ENCODE measurements at places on chromosomes 16 and 17.

GRCh38 chr17:28667870-28668269 lies 5.9 kb downstream of the SUPT6H start:
- no peak for DNase-seq

GRCh38 chr16:27369806-27370205 lies 32.2 kb upstream of the IL21R start:
- DNase-seq, result no peak

DNA sequence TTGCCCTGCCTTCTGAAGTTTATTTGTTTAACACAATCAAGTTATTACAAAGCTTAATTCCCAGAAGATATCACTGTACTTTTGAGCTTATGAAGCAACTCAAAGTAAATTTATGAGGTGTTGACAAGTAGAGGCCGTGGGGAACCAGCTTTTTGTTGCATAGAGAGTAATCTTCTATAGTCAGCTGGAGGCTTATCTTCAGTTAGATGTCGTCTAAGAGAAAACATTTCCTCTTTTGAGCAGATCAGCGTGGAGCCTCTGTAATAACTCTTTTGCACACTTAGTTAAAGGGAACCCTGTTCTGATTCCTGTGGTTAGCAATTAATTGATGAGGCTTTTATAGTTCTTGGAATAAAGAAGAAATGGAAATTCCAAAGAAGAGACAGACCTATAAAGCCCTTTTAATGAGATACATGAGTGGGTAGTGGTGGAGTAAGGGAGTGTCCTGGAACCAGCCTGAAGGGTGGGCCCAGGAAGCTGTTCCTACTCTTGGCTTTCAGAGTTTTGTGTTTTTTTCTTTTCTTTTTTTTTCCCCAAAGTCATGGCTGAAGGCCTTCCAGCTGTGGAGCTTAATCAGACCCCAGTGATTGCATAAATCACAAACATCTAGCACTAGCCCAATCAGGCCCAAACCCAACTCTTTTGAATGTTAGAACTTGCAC lies 28.9 kb upstream of the MAP3K14 start:
- peak; percentile 95 for DNase-seq

GRCh38 chr16:30894540-30895368 lies 877 bp upstream of the BCL7C start:
- DNase-seq, result peak; percentile 40

GRCh38 chr16:69039333-69039941 lies 66.0 kb upstream of the HAS3 start:
- no peak for DNase-seq

DNA sequence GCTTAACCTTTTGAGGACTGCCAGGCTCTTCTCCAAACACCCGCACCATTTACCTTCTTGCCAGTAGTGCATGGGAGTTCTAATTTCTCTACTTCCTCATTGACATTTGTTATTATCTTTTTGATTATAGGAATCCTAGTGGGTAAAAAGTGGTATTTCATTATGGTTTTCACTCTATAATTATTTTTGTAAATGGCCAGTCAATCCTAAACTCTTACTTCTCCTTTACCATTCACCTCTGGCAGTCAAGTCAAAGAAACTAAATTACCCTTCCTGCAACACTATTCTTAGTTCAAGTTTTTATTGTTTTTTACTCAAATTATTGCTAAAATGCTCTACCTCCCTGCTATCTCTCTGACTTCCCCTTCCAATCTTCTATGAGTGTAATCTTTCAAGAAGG lies 29.8 kb upstream of the ANKFY1 start:
- peak; percentile 22 for DNase-seq

DNA sequence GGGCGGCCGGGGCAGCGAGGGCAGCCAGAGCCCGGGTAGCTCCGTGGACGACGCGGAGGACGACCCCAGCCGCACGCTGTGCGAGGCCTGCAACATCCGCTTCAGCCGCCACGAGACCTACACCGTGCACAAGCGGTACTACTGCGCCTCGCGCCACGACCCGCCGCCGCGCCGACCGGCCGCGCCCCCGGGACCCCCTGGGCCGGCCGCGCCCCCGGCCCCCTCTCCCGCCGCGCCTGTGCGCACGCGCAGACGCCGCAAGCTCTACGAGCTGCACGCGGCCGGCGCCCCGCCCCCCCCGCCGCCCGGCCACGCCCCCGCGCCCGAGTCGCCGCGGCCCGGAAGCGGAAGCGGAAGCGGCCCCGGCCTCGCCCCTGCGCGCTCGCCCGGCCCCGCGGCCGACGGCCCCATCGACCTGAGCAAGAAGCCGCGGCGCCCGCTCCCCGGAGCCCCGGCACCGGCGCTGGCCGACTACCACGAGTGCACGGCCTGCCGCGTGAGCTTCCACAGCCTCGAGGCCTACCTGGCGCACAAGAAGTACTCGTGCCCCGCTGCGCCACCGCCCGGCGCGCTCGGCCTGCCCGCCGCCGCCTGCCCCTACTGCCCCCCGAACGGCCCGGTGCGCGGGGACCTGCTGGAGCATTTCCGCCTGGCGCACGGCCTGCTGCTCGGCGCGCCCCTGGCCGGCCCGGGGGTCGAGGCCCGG lies 36.1 kb upstream of the ZC3H18 start:
- DNase-seq, result peak; percentile 85

- DNase-seq, result peak; percentile 39
These were observed 2.9 kb downstream of the CMIP start for GRCh38 chr16:81447383-81448101.

DNA sequence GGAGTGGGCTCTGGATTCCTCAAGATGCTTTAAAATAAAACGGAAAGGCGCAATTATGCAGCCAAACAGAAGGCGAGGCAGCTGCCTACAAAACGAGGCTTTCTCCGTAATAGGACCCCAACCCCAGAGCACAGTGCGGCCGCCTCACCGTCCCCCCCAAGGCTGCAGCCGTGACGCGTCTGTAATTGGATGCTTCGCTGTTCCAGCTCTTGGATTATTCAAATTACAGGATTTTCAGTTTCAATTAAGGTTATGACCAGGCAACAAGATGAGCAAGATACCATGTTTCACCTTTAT lies 37.3 kb upstream of the ABR start:
- DNase-seq, result no peak

- no peak for DNase-seq
These were observed 134.8 kb upstream of the IRX6 start for GRCh38 chr16:55189224-55189623.

DNA sequence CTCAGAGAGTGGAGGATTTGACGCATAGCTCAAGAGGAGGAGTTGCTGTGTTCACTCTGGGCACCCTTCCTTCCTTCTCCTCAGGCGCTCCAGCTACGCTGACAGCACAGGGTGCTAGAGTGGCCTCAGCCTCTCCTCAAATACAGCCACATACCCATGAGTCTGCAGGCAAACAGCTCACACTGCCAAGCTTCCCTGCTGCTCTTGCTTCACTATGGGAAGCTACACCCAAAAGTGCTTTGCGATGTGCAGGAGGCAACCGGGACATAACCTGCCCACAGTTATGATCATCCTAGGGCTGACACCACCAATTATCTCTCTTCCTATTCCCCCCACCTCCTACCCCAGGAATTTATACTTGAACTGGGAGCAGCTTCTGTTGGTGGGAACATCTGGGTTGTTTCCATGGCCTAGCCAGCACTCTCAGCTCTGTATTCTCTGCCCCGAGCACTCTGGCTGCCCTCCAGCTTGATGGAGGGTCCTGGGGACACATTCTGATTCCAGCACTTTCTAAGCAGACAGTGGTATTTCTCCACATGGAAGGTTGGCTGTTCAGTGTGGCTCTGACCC lies 40.3 kb upstream of the SREBF1 start:
- no peak for DNase-seq

DNA sequence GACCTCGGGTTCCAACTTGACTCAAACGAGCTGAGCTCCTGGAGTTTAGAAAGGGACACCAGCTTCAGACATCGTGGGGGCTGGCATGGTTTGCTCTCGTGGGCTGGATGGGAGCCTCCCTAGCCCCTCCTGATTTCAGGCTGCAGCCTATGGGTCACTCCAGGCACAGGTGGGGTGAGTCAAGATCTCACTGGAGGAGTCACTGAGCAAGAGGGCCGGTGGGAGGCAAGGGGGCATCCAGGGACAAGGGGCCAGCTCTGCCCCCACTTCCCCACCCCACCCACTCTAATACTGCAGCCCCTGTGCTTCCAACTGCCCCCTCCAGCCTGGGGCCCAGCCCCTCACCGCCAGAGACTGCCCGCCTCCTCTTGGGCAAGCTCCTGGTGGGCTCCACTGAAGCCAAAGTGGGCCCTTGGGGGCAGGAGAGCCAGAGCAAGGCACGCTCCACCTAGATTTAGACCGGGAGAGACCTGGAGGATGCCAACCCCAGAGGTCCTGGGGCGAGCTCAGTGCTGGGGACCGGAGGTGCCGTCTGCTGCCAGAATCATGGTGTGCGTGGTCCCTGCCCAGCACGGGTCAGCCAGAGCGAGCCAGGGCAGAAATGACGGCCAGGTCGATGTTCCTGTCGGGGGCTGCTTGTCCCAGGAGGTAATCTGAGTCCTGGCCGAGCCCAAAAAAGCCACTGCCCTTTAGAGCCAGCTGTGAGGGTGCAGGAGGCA lies 6.4 kb downstream of the SLC16A3 start:
- no peak for DNase-seq

DNA sequence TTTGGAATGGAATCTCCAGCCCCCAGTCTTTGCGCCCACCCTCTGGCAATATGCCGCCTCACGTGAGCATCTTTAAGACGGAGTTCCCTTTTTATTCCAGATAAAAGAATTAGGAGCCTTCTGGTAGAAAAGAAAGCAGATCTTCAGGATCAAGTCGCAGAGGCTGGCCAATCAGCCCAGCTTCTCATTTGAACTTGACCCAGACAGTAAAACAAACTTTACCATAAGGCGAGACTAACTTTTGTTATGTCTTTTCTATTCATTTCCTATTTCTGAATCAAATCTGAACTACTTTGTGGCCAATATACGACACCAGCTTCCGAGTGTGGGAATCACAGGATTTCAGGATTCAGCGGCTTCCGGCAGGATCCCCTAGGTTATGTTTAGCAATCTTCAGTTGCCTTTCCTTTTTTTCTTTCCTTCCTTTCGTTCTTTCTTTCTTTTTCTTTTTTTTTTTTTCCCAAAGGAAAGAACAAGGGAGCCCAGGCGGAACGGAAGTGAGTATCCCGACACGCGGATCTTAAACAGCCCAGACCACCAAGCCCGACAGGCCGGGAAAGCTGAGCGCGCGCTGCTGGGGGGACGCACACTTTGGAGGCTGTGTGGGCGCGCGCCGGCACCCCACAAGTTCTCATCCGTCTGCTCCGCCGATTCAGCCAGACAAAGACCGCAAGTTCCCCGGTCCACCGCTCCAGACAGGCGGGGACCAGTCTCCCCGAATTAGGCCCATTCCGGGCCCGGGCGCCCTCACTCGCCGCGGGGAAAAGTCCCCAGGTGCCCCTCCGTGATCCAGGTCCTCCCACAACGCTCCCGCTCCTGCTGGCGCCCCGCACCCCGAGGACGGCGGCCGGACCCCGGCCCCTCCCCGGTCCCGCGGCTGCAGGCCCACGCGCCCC lies 633 bp downstream of the TBC1D16 start:
- DNase-seq, result peak; percentile 70

DNA sequence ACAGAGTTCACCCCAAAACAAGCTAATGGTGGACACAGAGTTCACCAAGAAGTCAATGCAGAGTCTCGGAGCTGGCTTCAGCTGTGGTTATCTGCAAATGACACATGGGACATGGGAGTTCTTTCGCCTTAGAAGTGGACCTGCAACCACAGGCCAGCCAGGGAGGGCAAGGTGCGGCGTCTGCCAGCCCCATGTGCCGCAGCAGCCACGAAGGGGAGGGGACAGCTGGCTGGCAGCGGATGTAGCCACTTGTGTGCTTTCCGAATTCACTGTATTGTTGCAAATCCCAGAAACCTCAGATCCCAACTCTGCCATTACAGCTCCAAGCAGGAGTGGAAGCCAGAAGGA lies 24.8 kb downstream of the LMF1 start:
- DNase-seq, result no peak

DNA sequence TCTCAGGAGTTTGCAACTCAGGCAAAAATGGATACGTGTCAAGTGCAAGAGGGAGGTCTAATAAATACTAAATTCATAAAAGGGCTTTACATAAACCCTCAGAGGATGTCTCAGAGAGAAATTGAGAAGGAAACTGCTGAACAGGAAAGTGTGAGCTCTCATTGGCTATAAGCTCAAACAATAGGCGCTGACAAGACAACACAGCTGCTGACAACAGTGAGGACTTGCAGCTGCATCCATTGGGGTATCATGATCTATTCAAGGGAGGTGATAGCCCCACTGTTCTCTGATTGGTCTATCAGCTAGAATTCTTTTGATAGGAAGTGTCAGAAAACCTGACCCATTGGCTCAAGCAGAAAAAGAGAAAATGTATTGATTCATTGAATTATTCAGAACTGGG lies 187.2 kb downstream of the CBLN1 start:
- DNase-seq, result no peak

- DNase-seq, result no peak
These were observed 25.2 kb downstream of the SREBF1 start for GRCh38 chr17:17811381-17812210.

DNA sequence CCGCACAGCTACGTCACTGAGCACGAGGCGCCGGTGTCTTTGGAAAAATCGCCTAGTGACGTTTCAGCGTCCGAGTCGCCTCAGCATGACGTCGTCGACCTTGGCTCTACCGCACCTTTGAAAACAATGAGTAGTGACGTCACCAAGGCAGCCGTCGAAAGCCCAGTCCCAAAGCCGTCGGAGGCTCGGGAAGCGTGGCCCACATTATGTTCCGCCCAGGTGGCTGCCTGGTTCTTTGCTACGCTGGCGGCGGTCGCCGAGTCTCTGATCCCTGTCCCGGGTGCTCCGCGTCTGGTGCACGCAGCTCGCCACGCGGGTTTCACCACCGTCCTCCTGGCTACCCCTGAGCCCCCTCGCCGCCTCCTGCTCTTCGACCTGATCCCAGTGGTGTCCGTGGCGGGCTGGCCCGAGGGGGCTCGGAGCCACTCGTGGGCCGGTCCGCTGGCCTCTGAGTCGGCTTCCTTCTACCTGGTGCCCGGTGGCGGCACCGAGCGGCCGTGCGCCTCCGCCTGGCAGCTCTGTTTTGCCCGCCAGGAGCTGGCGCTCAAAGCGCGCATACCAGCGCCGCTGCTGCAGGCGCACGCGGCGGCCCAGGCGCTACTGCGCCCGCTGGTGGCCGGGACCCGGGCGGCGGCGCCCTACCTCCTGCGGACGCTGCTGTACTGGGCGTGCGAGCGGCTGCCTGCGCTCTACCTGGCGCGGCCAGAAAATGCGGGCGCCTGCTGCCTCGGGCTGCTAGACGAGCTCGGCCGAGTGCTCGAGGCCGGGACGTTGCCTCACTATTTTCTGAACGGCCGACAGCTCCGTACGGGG lies 1.5 kb downstream of the TMEM102 start:
- DNase-seq, result peak; percentile 94

GRCh38 chr16:24382762-24383407 lies 126.8 kb downstream of the CACNG3 start:
- no peak for DNase-seq

- no peak for DNase-seq
These were observed 231.2 kb downstream of the KATNIP start for GRCh38 chr16:27781195-27781524.

- DNase-seq, result no peak
These were observed 78.4 kb upstream of the GSE1 start for GRCh38 chr16:85534536-85535351.

- no peak for DNase-seq
These were observed 74.5 kb upstream of the METRNL start for GRCh38 chr17:83004791-83005380.

- DNase-seq, result peak; percentile 90
These were observed 20.9 kb downstream of the TNS4 start for GRCh38 chr17:40480501-40481003.

Data from hematopoietic multipotent progenitor cell treated with erythropoietin and hydrocortisone succinate and interleukin-3 and kit ligand, for 4 days (in vitro differentiated cells).